ENCODE measurements at places on chromosomes 5 and 9. TPM values are rescaled to one million over a fixed set of nuclear protein-coding genes. Genes with fewer than 3 reads are reported as not detected.

- no peak overlapping the region for H3K4me3 ChIP-seq
- peak; percentile 17 for DNase-seq
- no peaks in the 10 kb centered on the region for H3K36me3 ChIP-seq
- no peaks in the 10 kb centered on the region for H3K27me3 ChIP-seq
- H3K4me1 ChIP-seq, result peaks cover 30% of the 10 kb centered on the region
These were observed 160.1 kb upstream of the ZNF608 start for GRCh38 chr5:124906339-124907097.

Gene KIAA0825
- 0.51 TPM for total RNA-seq

DNA sequence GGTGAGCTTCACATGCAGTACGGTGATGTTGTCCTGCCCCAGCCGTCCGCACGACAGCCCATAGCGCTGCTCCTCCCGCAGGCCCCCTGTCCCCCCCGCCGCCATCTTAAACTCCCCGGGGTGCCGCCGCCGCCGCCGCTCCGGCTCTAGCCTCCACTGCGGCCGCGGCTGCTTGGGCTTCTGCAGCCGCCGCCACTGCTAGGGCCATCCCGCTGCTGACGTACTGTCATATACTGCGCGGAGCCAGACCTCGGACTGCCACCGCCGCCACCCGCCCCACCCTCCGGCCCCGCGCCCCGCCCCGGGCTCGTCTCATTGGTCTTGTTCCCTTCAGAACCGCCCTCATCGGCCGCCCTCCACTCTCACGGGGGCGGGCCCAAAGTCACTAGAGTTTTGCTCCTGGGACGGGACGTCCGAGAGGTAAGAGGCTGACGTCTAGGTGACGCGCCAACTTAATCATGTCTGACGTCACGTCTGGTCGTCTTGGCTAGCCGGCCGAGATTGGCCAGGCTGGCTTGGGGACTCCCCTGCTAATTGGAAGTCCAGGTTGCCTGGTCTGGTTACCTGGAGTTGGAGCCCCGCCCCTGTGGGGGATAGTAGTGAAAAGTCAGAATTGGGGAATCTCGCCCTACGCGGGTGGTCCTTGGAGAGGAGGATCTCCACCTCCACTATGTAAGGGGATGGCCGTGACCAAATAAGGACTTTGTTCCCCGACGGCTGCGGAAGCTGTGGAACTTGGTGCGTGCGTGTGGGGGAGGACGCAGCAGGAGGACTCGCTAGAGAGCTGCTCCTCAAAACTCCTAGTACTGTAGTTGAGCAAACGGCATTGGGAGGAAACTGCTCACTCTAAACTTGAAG lies at the start of gene ELL2:
ELL2 (minus strand) TSS at position 235 of the 858 bp plus-strand sequence; CDS start at position 105, 130 bp downstream.
- H3K27ac ChIP-seq, result peak within 1 kb of the TSS; percentile 89
- DNase-seq, result peak; percentile 97
- H3K27me3 ChIP-seq, result peaks cover 6% of the 10 kb centered on the region
- H3K4me3 ChIP-seq, result peak within 1 kb of the TSS; percentile 94

Gene PTGES
- total RNA-seq, result not detected

Gene CTXN3
- total RNA-seq, result not detected

- no peak overlapping the region for H3K27ac ChIP-seq
- no peaks in the 10 kb centered on the region for H3K4me1 ChIP-seq
- H3K27me3 ChIP-seq, result no peaks in the 10 kb centered on the region
- no peak for DNase-seq
- H3K36me3 ChIP-seq, result no peaks in the 10 kb centered on the region
These were observed 17.9 kb downstream of the ZNF462 start for GRCh38 chr9:106880863-106881262.

Gene PLPP6
- total RNA-seq, result 15.5 TPM

Gene MLANA
- 0.11 TPM for total RNA-seq

DNA sequence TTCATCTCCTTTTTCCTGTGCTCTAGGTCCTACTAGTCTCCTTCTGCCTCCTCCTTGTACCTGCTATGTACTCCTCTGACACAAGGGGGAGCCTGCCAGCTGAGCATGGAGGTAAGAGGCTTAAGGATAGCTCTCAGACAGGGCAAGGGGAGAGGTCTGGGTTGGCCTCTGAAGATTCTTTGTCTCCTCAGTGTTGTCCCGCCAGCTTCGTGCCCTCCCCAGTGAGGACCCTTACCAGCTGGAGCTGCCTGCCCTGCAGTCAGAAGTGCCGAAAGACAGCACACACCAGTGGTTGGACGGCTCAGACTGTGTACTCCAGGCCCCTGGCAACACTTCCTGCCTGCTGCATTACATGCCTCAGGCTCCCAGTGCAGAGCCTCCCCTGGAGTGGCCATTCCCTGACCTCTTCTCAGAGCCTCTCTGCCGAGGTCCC lies 3.8 kb downstream of the CREB3 start:
- peak overlapping the region; percentile 3 for H3K27ac ChIP-seq
- H3K4me1 ChIP-seq, result peaks cover 13% of the 10 kb centered on the region
- H3K36me3 ChIP-seq, result peaks cover 71% of the 10 kb centered on the region
- no peaks in the 10 kb centered on the region for H3K27me3 ChIP-seq
- peak; percentile 73 for DNase-seq

- no peaks in the 10 kb centered on the region for H3K36me3 ChIP-seq
- H3K27ac ChIP-seq, result no peak overlapping the region
- H3K4me3 ChIP-seq, result no peak overlapping the region
These were observed 259.5 kb downstream of the EBF1 start for GRCh38 chr5:158840193-158840592.

Gene NR5A1
- total RNA-seq, result 38.8 TPM

Gene PALM2AKAP2
- total RNA-seq, result 1.8 TPM

DNA sequence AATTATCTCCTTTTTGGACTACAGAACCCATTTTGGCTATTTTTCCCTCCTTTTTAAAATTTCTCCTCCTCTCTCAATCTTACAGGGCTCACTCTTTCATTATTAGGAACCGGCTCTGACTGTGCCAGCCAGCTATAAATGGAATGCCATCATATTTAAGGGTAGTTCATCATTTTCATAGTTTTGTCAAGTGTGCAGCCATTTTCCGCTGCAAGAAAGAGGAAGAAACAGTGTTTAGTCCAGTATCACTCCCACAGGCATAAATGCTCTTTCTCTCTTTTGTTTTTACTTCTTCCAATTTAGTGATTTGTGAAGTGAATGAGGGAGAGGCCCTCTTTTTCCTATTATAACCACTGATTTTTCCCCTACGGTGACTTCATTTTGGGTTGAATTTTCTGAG lies 290.0 kb downstream of the NR3C1 start:
- peaks cover 19% of the 10 kb centered on the region for H3K4me1 ChIP-seq
- no peaks in the 10 kb centered on the region for H3K36me3 ChIP-seq
- DNase-seq, result no peak
- no peak overlapping the region for H3K27ac ChIP-seq

GRCh38 chr9:2253636-2254580 lies 238.8 kb downstream of the SMARCA2 start:
- no peaks in the 10 kb centered on the region for H3K4me1 ChIP-seq
- DNase-seq, result no peak
- H3K4me3 ChIP-seq, result no peak overlapping the region
- no peaks in the 10 kb centered on the region for H3K27me3 ChIP-seq
- no peaks in the 10 kb centered on the region for H3K36me3 ChIP-seq

DNA sequence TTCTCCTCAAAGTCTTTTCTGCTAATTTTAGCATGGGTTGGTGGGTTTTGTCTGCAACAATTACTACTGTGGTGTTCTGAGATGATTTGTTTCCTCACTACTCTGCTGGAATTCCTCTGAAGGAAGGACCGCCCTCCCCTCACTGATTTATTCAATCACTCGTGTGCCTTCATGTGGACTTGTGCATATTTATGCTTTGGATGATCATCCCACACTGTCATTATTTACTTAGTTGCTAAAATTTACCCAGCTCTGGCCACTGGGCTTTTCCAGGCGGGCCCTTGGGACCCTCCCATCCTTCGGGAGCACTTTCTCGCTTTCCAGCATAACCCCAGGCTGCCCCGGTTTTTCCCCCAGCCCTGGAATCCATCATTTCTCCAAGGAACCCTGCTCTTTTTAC lies 41.7 kb upstream of the NKD2 start:
- H3K27ac ChIP-seq, result no peak overlapping the region
- DNase-seq, result no peak
- H3K27me3 ChIP-seq, result peaks cover 5% of the 10 kb centered on the region
- no peaks in the 10 kb centered on the region for H3K36me3 ChIP-seq

Gene GOLPH3
- total RNA-seq, result 102 TPM

GRCh38 chr9:98644011-98644410 lies 64.7 kb downstream of the GABBR2 start:
- H3K27me3 ChIP-seq, result 0 out of 2 replicates have a peak, but pooled peaks cover 2% of the 10 kb centered on the region
- H3K4me3 ChIP-seq, result no peak overlapping the region
- DNase-seq, result no peak
- H3K4me1 ChIP-seq, result no peaks in the 10 kb centered on the region

Gene NTRK2
- not detected for total RNA-seq

DNA sequence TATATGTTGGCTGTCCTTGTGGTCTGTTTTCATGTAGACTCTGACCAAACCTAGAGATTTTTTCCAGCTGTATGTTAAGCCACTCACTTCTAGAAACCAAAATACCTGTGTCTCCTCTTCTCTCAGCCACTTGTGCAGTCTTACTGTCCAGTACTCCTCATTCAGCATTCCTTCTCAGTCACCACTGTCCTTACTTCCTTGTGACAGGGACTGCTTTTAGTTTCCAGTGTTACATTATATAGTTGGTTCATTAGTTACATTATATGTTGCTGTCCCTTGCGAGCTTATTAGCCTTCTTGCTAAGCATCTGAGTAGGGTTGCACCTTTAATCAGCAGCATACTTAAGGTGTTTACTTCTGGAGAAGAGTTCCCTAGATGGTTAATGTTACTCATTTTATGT lies 4.3 kb downstream of the ATP6V1G1 start:
- DNase-seq, result no peak
- H3K4me3 ChIP-seq, result peak overlapping the region; percentile 7
- H3K36me3 ChIP-seq, result peaks cover 19% of the 10 kb centered on the region
- H3K4me1 ChIP-seq, result peaks cover 37% of the 10 kb centered on the region

DNA sequence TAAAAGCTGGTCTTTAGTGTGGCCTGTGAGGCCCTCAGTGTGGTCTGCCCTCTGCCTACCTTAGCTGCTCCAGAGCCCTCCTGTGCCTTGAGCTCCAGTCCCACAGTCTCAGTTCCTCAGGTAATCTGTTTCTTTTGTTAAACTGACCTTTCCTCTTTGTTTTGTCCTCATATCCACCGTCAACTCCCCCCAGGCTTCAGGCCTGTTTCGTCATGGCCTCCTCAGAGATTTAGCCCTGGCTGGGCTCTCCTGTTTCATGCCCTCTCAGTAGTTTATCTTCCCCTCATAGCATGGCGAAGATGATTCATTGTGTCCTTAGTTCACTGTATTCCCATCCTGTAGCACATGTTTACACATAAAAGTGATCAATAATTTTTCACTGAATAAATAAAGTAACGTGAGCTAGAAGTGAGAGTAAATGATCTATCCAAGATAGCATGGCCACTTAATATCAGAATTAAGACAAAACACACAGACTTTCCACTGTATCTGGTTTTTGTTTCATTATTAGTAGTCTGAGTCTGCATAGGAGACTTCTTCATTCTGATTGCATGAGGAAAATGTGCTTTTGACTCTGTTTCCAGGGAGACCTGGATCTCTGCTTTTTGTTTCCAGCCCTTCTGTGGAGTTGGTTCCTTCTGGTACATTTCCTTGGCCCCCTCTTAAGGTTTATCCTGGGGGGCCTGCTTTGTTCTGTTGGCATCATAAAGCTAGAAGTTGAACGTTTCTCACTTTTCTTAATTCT lies 70.5 kb downstream of the SNX24 start:
- no peak overlapping the region for H3K4me3 ChIP-seq
- DNase-seq, result peak; percentile 13
- H3K4me1 ChIP-seq, result peaks cover 23% of the 10 kb centered on the region
- H3K36me3 ChIP-seq, result no peaks in the 10 kb centered on the region
- peak overlapping the region; percentile 66 for H3K27ac ChIP-seq
- no peaks in the 10 kb centered on the region for H3K27me3 ChIP-seq

DNA sequence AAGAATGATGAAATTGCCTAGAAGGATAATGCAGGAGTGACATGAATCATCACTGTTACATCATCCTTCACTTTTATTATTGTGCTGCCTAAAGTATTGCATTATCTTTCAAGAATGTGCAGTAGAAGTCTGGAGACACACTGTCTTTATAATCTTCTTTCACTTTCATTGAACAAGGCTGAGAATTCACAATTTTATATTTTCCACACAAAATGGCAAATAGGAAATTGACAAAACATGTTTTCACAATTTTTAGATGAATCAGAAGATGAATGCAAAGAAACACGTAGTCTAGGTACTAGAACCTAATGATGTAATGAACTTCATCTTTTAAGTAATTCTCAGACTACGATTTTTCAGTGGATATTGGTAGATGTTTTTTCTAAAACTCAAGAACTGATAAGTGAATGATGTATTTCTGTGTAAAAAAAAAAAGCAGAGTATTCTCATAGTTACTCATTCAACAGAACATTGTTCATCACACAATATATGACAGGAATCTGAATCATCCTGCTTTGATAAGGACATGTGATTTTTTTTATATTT lies 131.5 kb upstream of the GRHPR start:
- DNase-seq, result no peak
- H3K36me3 ChIP-seq, result no peaks in the 10 kb centered on the region
- no peak overlapping the region for H3K4me3 ChIP-seq
- no peak overlapping the region for H3K27ac ChIP-seq
- no peaks in the 10 kb centered on the region for H3K27me3 ChIP-seq

DNA sequence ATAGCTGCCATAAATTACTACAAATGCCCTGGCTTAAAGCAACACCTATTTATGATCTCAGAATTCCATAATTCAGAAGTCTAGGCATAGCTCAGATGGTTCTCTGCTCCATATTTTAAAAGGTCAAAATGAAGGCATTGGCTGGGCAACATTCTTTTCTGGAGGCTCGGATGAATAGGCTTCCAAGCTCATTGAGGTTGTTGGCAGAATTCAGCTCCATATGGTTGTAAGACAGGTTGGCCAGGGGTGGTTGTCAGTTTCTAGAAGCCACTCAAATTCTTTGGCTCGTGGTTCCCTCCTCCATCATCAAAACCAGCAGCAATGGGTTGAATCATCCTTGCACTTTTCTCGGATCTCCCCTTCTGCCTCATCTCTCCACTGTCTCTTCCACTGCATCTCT lies 49.4 kb downstream of the TGFBR1 start:
- no peak overlapping the region for H3K27ac ChIP-seq
- peaks cover 13% of the 10 kb centered on the region for H3K4me1 ChIP-seq
- H3K27me3 ChIP-seq, result no peaks in the 10 kb centered on the region
- H3K36me3 ChIP-seq, result no peaks in the 10 kb centered on the region
- no peak for DNase-seq

DNA sequence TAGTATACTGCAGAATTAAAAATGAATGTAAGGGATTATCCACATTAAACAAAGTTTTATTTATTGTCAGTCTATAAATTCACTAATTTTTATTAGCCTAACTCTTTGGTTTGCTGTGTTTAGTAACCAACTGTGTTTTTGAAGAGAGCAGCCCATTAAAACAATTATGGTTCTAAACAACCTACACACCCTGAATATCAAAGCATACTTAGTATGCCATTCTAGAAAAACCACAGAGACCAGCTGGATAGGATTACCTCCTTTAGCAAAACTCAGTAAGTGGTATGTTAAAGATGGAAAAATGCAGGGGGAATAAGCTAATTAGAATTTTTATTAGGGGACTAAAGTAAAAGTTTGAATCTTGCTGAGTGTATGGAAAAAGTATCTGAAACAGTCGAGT lies 1981.7 kb upstream of the NUDT12 start:
- DNase-seq, result no peak
- no peaks in the 10 kb centered on the region for H3K27me3 ChIP-seq

- no peak overlapping the region for H3K27ac ChIP-seq
- no peaks in the 10 kb centered on the region for H3K27me3 ChIP-seq
- H3K4me3 ChIP-seq, result no peak overlapping the region
- H3K36me3 ChIP-seq, result no peaks in the 10 kb centered on the region
These were observed 200.9 kb upstream of the PAPPA start for GRCh38 chr9:115952430-115953292.

GRCh38 chr5:579746-580366 lies 32.3 kb upstream of the CEP72 start:
- no peak for DNase-seq
- H3K4me1 ChIP-seq, result no peaks in the 10 kb centered on the region
- H3K27ac ChIP-seq, result no peak overlapping the region
- no peaks in the 10 kb centered on the region for H3K36me3 ChIP-seq
- H3K4me3 ChIP-seq, result no peak overlapping the region
- peaks cover 4% of the 10 kb centered on the region for H3K27me3 ChIP-seq
